ENCODE measurements at places on chromosomes 5 and 9.

GRCh38 chr9:6184749-6185645 lies 30.6 kb upstream of the IL33 start:
- DNase-seq = no peak

DNA sequence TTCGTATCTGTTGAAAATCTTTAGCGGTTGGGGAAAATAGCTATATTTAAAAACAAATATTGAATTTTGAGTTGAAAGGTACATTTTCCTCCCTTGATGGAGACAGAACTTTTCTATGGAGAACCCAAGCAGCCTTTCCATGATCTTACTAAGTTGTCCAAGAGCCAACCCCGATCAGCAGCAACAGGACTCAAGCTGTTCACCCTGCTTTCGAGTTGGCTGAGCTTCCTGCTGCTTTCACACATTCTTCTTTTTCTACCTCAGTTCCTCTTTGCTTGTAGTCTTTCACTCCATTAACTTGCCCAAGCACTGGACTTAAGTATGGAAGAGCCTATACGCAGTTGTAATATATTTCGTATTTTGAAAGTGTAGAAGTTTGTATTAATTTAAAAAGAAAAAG lies 59.4 kb downstream of the IL6ST start:
- no peak for DNase-seq

- DNase-seq = no peak
These were observed 81.0 kb upstream of the EQTN start for GRCh38 chr9:27377811-27378456.

GRCh38 chr5:67020096-67020615 lies 176.4 kb downstream of the CD180 start:
- DNase-seq = no peak

GRCh38 chr5:96284727-96285389 lies 148.2 kb downstream of the PCSK1 start:
- DNase-seq = no peak

- no peak for DNase-seq
These were observed 22.4 kb downstream of the SLC9A3 start for GRCh38 chr5:501831-502184.

DNA sequence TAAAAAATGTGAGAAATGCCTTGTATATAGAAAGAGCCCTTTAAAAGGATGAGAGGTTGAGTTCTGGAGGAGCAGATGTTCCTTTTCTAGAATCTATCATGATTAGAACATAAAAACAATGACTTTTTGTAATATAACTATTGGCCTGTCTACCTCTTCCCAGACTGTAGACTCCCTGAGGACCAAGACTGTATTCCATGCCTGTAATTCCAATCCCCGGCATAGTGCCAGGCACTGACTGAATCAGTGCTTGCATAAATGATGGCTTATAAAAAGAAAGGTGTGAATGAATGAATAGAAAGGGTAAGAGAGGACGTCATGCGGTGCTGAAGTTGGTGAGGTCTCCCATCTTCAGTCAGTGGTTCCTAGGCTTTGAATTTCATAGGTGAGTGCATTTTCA lies 92.6 kb upstream of the GDNF start:
- no peak for DNase-seq

GRCh38 chr9:135707252-135708138 lies 5.5 kb downstream of the KCNT1 start:
- DNase-seq = no peak

GRCh38 chr9:117088786-117089185 lies 326.1 kb downstream of the ASTN2 start:
- DNase-seq = no peak

DNA sequence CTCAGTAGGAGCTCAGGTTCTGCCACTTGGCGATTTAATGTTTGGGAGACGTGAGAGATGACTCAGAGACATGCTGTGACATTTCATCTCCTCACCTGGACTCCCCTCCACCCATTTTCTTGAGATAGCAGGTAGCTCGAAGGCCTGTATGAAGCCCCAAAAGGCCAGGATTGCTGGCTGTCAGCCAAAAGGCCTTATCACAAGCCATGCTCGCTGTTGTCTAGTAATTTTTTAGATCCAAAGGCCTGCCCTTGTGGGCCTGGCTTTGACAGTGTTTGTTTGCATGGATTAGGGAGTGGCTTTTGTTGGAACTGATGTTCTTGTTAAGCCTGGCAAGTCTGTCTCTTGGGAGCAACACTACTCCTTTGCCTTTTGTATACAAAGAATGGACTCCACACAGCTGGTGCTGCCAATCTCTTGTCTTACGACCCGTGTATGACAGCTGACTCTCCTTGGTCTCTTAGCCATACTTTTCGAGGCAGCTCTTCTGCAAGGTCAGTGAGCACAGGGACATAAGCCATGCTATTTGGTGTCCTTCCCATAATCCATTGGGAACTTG lies 22.7 kb downstream of the CAVIN4 start:
- no peak for DNase-seq

GRCh38 chr5:1041225-1042143 lies 32.9 kb downstream of the NKD2 start:
- no peak for DNase-seq
